ENCODE measurements at places on chromosomes 12 and 14.

DNA sequence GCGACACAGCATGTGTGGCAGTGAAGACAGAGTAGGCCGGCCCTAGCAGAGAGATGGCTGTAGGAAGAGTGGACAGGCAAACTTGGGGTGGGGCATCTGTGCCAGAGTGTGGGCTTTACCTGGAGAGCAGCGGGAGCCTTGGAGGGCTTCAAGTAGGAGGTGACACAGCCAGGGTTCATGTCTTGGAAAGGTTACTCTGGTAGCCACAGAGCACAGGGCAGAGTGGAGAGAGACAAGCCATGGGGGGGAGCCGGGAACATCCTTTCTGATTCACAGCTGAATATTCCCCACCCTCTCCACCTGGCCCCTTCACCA is 53.5 kb upstream of the DIO3 start:
- DNase-seq: no peak

DNA sequence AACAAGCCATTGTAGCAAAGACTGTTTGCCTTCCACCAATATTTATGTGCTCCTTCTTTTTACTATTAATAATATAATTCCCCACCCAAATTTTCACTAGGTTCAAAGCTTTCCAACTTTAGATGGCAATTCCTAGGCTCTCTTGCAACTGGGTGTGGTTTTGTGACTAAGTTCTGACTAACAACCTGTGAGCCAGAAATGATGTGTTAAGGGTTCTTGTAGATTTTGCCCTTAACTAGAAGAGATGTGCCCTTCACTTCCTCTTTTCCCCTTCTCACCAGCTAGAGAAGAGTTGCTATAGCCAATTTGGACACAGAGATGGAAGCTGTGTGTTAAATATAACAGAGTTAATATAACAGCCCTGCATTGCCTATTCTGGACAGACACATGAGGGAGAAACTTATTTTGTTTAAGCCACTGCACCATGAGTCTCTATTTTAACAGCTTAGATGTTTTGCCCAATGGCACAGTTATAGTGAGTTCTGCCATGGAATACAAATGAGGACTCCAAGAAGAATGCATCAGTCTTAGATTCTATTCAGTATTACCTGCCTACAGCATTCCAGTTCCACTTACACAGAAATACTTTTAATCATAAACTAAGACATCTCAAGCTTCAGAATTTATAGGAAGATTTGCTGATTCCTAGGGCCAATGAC is 216.2 kb downstream of the DUSP6 start:
- no peak for DNase-seq

DNA sequence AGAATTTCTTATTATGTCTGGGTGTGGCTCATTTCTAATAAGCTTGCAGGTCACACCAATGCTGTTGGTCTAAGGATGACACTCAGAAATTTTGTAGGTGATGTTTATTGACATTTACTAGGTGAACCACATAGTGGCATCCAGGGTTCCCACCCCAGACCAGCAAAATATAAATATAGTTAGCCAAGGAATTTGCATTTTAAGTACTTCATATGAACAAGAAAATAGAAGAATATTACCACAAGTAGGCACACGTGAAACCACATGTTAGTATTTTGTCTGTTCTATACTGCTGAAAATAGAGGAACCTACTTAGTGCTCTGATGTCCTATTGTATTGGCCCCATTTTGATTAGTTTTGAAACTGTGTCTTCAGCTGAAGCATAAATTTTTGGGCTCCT is 71.1 kb downstream of the USP15 start:
- DNase-seq: no peak

GRCh38 chr14:59046746-59047145 is 141.7 kb upstream of the DAAM1 start:
- DNase-seq: no peak

DNA sequence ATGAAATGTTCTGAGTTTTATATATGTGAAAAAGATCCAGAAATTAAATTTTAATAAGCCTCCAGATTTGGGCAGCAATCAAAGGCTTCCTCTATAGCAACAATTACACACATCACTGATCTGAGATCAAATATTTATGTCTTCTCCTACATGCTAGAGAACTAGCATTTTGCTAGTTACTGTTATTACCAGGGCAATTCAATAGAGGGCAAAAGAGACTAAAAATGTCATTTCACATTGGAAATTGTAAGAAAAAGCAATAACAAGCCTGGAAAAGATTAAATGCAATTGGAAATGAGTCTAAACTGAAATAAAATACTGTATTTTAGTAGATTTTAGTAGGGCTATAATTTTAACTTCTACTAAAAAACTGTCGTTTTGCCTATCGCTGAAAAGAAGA is 32.6 kb upstream of the ANO6 start:
- DNase-seq: no peak

DNA sequence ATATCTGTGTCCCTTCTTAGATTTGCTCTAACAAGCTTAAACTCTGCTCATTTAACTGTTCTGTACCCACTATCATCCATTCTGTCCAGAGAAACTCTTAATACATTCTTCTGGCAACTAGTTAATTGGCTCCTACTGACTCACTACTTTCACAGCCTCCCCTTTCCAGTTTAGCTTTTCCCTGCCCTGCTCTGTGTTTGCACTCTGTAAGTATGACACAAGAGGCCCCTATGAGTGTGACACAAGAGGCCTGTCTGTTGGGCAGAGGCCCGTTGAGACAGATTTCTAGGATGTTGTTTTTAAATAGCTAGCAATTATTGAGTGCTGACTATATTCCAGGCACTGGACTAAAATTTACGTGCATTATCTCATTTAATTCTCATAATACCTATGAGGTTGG is 246.0 kb upstream of the DAAM1 start:
- no peak for DNase-seq

DNA sequence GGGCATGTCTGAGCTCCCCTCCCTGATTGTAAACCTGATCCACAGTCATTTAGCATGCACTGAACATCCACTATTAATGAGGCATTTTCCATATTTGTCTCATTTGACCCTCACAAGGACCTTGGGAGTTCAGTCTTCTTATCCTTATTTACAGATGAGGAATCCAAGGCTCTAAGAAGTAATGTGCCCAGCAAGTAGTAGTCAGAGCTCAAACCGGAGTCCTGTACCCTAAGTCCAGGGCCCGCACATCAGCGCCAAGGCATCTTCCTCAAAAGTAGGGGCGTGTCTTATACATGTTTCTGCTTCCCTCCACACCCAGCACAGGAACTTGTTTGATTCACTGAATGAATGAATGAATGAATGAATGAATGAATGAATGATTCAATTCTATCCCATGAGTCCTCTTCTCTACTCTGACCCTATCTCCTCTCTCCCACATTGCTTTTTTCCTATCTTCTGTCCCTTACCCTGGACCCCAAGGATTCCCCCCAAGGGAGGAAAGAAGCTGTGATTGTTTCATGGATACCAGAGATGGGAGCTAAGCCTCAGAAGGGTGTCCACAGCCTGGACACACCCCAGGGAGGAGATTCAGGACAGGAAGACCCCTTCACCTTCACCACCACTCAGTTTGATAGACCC is 21.8 kb upstream of the KRT8 start:
- peak; percentile 10 for DNase-seq

DNA sequence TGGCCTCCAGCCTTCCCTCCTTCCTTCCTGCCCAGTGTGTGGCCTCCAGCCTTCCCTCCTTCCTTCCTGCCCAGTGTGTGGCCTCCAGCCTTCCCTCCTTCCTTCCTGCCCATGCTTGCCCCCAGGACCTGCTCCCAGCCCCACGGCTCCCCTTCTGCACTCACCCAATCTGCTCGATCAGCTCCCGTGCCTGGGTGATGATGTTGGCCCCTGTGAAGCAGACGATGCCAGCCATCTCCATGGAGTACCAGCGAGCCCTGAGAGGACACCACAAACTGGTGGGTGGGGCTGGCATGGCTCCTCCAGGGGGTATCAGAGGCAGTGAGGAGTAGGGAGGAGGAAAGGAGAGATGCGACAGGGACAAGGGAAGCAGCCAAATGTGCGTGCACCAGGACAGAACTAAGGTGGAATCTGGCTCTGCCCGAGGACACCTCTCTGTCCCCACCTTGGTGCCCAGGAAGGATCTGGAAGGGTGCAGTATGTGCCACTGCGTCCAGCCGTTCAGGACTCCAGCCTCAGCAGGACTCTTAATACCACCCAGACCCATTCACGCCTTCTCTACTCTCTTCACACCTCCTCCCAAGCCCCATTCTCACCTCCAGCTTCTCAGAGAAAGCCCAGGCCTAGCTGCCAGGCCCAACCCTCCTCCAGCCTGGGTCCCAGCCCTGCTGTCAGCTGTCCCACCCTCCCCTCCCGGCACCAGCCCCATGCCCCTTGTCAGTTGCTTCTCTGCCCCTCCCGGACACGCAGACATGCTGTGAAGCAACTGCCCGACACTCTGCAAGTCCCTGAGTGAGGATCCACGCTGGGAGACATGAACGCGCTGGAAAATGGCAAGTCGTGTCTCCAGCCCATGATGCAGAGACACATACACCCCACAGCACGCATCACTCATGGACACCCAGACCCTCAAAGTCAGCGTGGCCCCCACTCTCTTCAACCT is 22.7 kb downstream of the POLE start:
- no peak for DNase-seq

GRCh38 chr14:75979648-75980565 is 1.9 kb downstream of the TGFB3 start:
- no peak for DNase-seq

- peak; percentile 45 for DNase-seq
Measured at GRCh38 chr12:45130881-45131281, 80.0 kb upstream of the DBX2 start.

DNA sequence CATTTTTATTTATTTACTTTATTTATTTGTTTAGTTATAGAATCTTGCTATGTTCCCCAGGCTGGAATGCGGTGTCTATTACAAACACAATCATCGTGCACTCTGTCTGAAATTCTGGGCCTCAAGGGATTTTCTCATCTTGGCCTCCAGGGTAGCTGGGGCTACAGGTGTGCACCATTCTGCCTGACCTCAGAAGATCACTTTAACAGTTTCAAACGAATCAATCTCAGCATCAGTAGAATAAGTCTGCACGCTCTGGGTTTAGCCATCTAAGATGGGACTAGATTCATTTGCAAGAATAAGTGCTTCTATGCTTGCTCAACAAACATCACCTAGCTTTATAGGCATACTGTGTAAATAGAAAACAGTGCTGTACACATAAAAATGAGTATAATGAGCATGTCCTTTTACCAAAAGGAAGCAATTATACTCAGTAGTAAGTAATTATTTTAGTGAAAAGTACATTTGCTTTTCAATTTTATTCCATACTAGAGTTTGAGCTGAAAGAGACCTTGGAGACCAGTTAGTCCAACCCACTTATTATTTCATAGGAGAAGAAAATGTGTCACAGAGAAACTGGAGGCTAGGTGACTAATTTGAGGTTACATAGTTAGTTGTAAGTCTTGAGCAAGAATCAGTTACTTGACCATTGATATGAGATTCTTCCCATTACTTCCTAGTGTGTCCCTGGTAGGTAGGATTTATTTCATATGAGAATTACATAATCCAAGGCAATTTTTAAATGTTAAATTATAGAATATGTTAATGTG is 456.5 kb upstream of the LMO3 start:
- DNase-seq: no peak

DNA sequence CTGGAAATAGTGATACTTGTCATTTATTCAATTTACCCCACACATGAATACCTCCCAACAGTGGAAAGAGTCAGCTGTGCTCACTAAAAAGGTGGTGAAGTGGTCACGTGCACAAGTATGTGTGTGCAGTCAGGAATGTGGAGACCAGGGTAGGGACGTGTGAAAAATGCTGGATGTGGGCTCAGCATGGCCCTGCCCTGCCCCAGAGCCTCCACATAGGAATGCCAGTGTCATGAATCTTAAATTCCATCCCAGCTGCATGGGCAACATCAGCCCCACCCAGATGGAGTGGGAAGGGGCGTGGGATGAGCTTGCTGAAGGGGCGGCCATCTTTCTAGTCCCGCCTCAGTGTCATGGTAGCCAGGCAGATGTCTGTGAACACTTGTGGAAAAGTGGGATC is 87.7 kb downstream of the C12orf75 start:
- no peak for DNase-seq

DNA sequence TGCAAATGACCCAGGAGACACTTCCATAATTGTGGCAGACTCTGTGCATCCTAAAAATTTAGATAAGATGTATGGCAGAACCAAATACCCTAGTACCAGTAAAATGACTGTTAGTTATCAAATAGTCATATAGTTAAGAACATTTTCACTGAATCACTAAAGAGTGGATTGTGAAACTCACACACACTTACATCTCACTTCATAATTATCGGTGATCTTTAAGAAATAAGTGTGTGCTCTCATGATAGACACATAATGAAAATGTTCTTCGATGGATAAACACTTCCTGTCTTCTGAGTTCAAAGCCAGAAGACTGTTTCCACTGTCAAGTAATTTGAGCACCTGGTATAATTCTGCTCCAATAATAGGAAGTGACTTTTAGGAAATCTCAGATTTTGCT is 19.1 kb upstream of the KLRB1 start:
- DNase-seq: no peak

- no peak for DNase-seq
Measured at GRCh38 chr14:104986487-104987164, 1.0 kb downstream of the CLBA1 start.

- no peak for DNase-seq
Measured at GRCh38 chr12:41521872-41522379, 333.8 kb downstream of the PDZRN4 start.

DNA sequence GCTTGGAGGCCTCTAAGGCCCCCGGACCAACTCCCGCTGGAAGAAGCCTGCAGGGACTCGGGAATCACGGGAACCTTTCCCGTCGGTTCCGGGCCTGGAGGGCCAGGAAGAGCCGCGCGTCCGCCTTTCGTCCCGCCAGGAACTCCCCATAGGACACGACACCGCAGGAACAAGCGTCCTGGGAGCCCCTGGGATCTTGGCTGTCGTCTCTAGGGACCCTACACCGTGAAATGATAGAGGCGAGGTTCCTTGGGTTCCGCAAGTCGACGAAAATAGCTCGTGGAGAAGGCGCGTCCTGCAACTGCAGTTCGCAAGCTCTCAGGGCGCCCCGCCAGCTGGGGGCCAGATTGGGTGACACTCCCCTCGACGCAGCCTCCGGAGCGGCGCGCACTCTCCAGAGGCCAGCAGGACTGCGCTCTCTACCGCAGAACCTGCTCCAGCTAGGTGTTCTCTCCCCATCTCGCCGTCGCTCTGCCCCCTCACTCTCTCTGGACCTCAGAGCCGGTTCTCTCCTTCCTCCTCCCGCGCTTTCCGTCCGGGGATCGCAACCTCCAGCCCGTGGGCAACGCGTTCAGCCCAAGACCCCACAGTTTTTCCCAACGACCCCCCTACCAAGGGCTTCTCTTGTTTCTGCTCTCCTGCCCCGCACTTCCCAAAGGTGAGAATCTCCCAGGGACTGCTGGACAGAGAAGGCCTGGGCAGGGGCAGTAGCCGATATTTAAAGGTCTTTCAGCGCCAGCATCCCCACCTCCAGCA is 776 bp downstream of the BMP4 start:
- no peak for DNase-seq

- DNase-seq: no peak
Measured at GRCh38 chr12:97127061-97127460, 220.0 kb downstream of the NEDD1 start.

DNA sequence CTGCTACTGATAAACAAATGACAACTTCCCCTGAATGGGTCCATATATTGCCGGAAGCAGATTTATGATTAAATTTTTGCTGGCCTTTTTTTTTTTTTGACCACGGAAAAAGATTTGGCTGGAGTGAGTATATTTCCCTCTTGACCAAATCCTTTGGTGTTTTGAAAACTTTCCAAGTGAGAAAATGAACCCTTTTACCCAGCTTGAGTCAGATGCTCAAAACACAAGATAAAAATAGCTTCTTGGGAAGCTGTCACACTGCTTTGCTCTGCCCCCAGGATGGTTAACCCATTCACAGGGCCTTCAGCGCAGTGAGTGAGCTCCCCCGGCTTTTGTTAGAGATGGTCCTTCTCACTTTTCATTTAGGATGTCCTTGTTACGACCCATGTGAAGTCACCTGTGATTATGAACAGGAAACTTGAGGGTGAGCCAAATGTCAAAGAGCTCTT is 224.3 kb downstream of the PELI2 start:
- DNase-seq: no peak
